ENCODE measurements at places on chromosomes 2 and 18.

DNA sequence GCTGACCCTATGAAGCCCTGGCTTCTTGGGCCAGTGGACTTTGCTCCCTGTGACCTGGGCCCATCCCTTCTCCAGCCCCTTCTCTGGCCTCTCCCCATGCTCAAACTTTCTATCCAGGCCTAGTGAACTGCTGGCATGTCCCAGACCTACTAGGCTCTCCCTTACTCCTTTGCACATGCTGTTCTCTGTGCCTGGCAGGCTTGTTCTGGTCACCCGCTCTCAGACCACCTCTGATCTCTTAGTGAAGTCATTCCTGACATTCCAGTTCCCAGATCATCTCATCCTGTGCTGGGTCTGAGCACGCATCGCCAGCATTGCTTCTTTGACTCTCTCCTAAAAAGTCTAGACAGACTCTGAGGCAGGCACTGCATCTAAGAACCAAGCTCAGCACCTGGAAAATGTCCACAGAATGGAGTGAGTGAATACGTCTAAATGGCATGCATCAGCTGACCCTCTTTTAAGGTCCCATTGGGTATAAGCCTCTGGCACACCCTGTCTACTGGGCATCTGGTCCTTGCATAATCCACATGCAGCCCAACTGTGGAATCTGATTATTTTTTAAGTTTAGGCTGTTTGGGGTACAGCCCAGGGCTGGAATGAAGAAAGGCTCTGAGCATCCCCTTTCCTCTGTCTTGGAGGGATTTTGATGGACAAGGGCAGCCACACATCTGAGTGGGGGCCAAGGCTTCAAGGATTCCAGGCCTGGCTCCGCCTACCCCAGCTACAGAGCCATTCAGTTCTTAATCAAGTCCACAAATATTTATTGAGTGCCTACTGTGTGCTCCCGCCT is 130.6 kb upstream of the HAAO start:
- DNase-seq = peak; percentile 17

GRCh38 chr2:145029873-145030272 is 510.0 kb upstream of the ZEB2 start:
- no peak for DNase-seq

DNA sequence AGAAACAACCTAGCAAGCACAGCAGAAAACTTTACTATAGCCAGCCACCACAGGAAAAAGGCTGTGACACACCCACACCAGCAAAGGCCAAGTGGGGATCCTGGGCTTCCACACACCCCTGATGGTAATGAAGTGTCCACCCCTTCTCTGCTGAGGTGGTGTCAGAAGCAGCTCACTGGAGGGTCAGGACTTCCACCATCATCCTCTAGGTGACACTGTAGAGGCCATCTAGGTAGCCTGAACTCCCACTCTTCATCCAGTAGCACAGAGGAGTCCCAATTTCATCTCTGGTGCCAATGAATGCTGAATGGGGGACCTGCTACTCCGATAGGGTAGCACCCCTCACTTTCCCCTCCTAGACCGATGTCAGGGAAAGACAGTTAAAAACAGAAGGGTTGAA is 1544.4 kb downstream of the LRP1B start:
- DNase-seq = peak; percentile 67

- no peak for DNase-seq
Measured at GRCh38 chr2:83894976-83895375, 564.1 kb downstream of the SUCLG1 start.

DNA sequence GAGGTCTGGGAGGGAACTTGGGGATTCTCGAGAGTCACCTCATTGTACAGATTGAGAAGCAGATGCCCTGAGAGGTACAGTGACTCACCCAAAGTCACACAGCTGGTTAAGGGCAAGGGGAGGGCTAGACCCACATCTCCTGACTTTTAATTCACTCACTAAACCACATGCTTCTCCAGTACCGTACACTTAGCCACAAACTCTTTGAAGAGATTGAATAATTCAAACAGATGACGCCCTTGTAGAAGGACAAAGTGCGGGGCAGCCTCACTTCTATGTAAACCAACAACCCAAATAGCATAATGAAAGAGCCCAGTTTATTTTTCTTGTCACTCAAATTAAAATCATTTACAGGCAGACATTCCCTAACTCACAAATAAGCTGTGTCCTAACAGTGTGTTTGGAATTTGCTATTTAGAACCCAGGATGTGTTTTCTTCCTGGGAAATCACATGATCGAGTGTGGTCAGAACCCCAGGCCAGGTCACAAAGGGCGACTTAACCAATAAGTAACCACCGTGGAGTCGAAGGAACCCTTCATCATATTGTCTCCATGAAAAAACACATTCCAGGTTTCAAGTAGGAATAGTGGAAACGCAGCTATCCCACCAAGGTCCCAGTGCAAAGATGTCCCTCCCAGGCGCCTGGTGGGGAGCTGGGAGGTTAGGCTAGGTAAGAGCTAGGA is 35.8 kb upstream of the PTPN4 start:
- DNase-seq = no peak

DNA sequence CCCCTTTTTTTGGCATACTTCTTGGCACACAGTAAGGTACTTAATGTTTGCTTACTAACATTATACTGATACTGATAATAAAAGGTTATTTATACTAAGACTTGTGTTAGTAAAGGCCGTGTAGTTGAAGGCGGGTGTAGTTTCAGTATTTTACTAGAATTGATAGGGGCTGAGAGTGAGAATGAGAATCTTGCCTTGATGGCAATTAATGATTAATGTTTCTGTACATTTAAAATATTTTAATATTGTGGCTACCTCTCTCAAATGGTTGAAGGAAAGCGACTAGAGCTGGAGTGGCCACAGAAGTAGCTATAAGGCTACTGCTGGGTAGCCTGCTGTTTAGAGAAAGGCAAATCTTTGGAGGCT is 29.3 kb downstream of the PELI1 start:
- DNase-seq = no peak

DNA sequence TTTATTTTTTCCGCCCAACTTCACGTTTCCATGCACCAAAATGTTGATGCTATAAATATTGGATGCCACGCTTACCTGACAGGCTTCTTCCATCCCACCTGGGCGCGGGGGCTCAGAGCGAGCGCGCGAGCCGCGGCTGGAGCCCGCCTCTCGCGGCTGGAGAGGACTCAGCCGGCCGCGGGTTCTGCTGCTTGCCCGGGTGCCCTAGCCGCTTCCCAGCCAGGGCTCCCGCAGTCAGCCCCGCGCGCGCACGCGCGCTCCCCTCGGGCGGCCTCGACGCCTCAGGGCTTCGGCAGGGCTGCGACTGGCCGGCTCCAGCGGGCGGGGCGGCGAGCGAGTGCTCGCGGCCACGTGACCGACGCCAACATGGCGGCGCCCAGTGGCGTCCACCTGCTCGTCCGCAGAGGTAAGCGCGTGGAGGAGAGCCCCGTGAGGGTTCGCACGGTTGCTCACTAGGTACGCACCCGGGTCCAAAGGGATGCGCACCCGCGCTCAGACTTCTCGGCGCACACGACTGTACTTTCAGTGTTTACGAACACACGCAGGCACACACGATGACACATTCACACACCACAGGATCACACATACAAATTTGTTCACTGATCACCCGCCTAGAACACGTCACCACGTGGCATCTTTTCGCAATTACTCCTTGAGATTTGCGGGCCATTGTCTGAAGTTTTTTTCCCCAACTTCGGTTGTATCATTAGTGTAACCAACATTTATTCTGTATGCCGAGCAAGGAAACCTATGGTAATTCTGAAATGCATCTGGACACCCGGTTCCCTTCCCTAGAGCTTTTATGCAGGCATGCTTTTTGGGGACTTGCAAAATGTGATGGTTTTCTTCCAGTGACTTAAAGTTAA is at the start of gene METAP1D:
TSS of gene METAP1D (plus strand) at position 350 of the 866 bp plus-strand sequence. CDS start at position 367, 17 bp downstream.
- peak; percentile 96 for DNase-seq
